ENCODE measurements at places on chromosomes 11 and 22.

GRCh38 chr11:60924110-60924905 is at the start of gene TMEM132A:
Gene TMEM132A (plus strand): TSS chr11:60924460. CDS start chr11:60924634, 174 bp downstream.
- DNase-seq, result no peak

GRCh38 chr11:133661846-133662245 is 129.5 kb upstream of the OPCML start:
- DNase-seq, result no peak

DNA sequence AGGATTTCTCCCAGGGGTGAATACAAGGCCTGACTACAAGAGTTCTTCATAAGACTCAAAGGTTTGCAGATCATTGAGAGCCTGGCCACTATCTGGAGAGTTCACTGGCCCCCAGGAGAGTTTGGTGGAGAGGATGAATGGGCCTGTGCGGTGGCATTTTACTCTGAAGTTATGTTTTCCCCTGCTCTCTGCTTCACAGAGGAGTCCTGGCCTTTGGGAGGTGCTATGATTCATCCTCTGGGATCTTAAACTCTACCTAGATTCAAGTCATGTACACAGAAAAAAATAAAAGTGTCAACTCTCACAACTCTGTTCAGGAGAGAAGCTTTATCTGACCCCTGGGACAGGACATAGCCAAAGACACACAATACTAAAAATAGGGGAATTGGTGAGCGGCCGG is 159.1 kb upstream of the CARD18 start:
- DNase-seq, result no peak

- DNase-seq, result no peak
Observed at GRCh38 chr22:34645375-34645774, 420.6 kb upstream of the ISX start.

GRCh38 chr11:123051634-123052033 is 10.3 kb downstream of the HSPA8 start:
- no peak for DNase-seq

DNA sequence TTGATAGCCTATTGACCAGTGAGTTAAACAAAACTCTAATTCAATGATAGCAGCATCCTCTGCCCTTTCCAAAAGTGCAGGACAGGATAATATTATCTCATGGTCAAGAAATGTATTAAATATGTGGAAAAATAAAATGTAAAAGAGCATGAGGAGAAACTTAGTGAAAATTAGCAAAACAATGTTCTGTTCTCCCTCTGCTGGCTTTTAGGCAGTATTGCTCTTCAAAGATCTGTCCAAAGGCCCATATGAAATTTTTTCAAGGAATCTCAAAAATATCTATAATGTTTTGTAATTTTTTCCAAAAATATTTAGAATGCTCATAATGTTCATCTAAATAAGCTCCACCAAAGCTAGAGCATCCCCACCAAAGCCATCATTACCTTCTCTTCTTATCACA is 8.3 kb upstream of the ARL14EP start:
- DNase-seq, result no peak

- DNase-seq, result no peak
Observed at GRCh38 chr11:124041254-124041653, at the start of gene OR10G7. Gene OR10G7 (minus strand): TSS chr11:124041325. CDS start chr11:124039001, 2,324 bp downstream.

DNA sequence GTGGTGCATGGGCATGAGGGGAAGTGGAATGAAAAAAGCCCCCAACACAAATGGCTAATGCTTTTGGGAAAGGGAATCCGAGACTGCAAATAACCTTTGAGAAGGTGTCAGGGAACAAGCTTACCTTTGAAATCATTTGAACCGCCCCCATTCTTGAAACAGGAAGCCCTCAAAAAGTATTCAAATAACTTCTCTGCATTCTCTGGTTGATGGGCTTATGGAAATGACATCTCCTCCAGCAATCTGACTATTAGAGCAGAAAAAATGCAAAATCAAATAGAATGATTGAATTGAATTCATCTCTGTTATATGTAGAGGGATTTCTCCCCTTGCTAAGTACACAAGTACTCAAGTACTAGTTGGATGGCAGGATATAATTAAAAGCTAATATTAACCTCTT is 409.9 kb downstream of the TMEM135 start:
- DNase-seq, result no peak

- no peak for DNase-seq
Observed at GRCh38 chr11:12187399-12187798, 77.0 kb downstream of the MICAL2 start.

- no peak for DNase-seq
Observed at GRCh38 chr11:116275635-116276034, 497.2 kb downstream of the BUD13 start.

- no peak for DNase-seq
Observed at GRCh38 chr11:116840224-116840745, 2.9 kb upstream of the APOA1 start.

GRCh38 chr11:128361451-128362020 is 225.8 kb downstream of the ETS1 start:
- DNase-seq, result no peak

- no peak for DNase-seq
Observed at GRCh38 chr11:86040919-86041850, 27.7 kb downstream of the PICALM start.

Data from fibroblast of skin of left quadriceps (primary cell).